ENCODE measurements at places on chromosomes 5 and 9.
A peak's percentile ranks its signal among the peaks of the same experiment; 100 is the strongest.

GRCh38 chr9:76644171-76644570 is 120.1 kb upstream of the PCA3 start:
- DNase-seq: no peak

GRCh38 chr9:14957109-14957508 is 46.9 kb upstream of the FREM1 start:
- DNase-seq: no peak

GRCh38 chr9:131986576-131986975 is 93.1 kb downstream of the MED27 start:
- DNase-seq: no peak

DNA sequence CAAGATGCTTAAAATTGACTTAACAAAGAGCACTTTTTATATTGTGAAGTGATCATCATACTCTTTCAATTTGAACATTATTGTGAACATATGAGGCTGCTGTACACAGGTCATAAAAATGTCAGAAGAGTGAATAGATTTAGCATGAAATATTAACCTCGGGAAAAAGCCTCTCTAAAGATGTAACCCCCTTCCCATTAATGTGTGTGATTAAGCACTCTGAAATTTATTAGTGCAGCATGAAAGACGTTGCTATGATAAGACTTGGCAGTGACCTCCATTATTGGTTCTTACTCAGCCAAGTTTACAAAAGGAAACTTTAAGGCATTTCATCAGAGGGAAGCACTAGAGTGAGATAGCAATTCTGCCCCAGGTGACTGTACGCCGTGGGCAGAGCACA is 326.5 kb downstream of the NTRK2 start:
- DNase-seq: no peak

DNA sequence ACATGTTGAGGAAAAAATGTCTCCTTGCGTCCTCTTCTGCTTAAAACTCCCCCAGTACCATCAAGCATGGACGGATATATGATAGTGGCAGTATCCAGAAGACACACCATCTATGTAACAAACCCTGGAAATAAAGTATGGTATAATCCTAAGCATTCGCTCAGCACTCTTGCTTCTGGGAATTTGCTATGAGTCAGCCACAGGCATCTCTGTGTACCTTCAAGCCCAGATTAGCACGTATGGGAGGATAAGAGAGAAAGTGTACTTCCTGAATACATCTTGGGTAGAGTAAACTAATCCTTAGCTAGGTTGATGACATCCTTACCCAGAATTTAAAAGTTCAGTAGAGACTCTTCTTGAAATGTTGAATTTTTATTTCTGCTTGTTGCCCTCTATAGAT is 71.2 kb downstream of the GHR start:
- DNase-seq: no peak

- DNase-seq: no peak
Measured at GRCh38 chr5:95763941-95764340, 32.8 kb downstream of the RHOBTB3 start.

DNA sequence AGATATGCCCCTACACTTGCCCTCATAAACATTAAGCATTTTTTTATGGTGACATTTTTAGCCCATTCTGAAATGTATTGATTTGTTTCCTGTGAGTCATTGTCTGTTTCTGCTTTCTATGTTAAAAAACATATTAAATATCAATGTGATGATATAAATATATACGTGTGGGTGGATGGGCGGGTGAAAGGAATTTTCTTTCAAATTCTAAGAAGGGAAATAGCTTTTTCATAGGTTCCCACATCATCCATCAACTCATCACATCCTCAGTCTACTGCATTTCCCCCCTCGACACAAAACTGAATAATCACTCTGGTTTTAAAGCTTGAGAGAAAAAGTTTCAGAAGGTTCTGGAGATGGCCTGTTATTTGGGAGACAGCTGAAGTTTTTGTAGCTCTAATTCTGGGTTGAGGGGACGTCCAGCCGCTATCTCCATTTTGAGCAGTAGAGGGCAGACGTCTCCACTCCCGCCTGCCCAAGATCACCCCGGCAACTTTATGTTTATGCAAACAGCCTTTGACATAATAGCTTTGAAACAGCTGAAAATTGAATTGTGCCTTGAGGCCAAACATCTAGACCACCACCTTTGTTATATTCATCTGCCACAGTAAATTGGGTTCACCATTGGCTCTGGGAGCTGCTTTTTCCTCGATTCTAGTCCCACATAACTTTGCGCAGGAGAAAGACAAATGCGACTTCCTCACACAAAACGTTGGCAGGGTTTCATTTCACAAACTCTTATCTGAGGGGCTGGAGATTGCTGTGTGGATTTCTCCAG is 216.2 kb upstream of the CLINT1 start:
- peak; percentile 70 for DNase-seq

DNA sequence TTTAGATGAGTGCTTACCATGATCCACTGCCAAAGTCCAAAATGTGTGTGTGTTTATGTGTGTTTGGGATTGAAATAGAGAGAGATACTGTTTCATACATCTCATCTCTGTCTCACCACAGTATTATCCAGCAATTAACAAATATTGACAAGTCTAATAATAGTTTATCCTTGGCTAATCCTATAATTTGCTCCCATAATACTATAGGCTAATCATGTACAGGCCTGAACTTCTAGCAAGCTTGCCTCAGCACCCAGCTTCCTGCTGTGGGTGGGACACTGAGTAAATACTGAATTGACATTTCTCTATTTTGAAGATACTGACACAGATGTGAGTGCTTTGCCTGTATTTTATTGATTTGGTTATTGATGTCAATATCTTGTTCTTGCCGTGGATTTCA is 35.3 kb upstream of the KCNV2 start:
- DNase-seq: no peak

DNA sequence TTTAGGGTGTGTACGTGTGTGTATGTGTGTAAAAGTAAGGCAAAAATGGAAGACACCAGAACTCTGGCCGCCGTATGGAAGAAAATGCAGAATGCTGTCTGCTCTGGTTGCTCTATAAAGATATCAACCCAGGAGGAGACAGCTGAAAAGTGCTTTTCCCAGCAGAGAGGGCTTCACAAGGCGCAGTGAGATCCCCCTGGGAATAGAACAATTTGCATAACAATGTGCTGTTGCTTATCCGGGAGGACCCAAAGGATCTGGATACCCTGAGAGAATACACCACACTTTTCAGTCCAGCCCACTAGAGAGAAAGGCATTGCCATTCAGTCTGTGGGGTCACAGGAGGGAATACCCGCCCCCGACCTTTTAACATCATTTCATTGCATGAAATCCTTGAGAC is 230.6 kb downstream of the EBF1 start:
- DNase-seq: no peak
